ENCODE measurements at places on chromosomes 7 and 10. TPM values are rescaled to one million over a fixed set of nuclear protein-coding genes. Genes with fewer than 3 reads are reported as not detected.

The STARD3NL gene
- 48.1 TPM for total RNA-seq

The CLCN1 gene
- not detected for total RNA-seq

The MSMB gene
- not detected for total RNA-seq

The WDFY4 gene
- total RNA-seq, result not detected

The LIPN gene
- not detected for total RNA-seq

The RSPH10B2 gene
- total RNA-seq, result 0.36 TPM

The LRMDA gene
- not detected for total RNA-seq

The CPA5 gene
- 3.2 TPM for total RNA-seq

The CDNF gene
- 1.0 TPM for total RNA-seq

The GPR15LG gene
- total RNA-seq, result not detected

The TMEM229A gene
- not detected for total RNA-seq

The CYP2E1 gene
- total RNA-seq, result 0.44 TPM

The OR2A25 gene
- not detected for total RNA-seq

The ATRNL1 gene
- 0.19 TPM for total RNA-seq

The ZNF316 gene
- total RNA-seq, result 21.2 TPM

The CDHR3 gene
- 0.44 TPM for total RNA-seq

The SFMBT2 gene
- 22.6 TPM for total RNA-seq

Measured in activated CD8-positive, alpha-beta memory T cell treated with anti-CD3 and anti-CD28 coated beads for 36 hours (primary cell).